ENCODE measurements at places on chromosomes 1 and 21. TPM values are rescaled to one million over a fixed set of nuclear protein-coding genes. Genes with fewer than 3 reads are reported as not detected.

- DNase-seq = peak; percentile 61
These were observed 36.7 kb upstream of the TARDBP start for GRCh38 chr1:10975567-10976326.

DNA sequence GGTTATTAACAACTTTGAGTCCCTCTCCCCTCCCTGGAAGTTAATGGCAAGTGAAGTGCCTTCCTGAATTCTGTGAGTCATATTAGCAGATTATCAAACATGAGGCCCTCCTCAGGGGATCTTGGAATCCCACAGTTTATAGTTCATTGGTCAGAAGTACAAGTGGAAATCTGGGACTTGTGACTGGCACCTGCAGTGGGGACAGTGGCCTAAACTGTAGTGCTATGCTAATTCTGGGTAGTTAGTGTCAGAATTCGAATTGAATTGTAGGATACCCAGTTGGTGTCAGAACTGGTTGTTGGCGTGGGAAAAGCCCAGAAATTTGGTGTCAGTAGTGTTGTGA lies 26.2 kb downstream of the ZYG11B start:
- DNase-seq = no peak

DNA sequence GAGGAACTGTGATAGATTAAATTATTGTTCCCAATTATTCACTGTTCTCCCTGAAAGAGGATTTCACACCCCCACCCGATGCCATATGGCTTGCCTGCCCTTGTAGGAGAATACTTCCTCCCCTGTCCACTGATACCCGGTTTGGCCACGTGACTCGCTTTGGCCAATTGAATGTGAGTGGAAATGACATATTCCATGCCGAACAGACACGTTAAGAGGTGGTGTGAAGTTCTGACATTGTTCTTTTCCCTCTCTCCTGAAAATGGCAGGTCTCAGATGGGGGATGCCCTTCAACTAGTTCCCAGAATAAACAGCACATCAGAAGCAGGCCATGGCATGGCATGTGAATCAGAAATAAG lies 5.3 kb downstream of the STUM start:
- no peak for DNase-seq

DNA sequence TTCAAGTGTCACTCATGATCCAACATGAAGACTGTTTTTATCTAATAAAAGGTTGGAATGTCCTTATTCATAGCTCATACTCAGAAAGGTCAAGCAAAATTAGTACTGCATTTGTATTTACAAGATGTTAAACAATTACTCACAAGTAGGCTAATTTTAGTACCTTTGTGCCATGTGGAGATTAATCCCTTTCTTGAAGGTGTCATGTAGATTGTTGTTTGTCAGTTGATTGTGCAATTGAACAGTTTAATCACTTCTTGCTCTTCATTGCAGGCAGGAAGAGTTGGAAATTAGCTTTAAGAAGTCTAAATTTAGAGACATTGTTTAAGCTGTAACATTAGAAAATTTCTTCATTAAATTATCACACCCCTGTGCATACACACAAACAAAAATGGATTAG lies 847.1 kb downstream of the KCNT2 start:
- no peak for DNase-seq

DNA sequence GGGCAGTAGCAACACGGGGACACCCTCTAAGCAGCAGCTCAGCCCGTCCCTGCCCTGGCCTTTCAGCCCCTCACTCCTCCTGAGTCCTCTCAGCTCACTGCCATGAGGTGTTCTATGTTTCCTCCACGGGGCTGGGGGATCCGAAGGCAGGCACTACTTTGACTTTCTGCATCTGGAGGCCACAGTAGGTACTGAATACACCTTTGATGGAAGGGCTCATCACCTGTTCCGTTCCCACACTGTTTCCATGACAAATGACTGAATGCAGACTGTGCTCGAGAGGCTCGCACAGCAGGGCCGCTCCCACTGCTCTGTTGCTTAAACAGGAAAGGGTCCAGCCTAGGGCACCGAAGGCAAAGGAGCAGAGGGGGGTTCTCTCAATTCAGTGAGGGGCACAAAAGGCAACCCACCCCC lies 77.6 kb upstream of the DNAH14 start:
- DNase-seq = no peak

- no peak for DNase-seq
These were observed 43.1 kb upstream of the KANK4 start for GRCh38 chr1:62362061-62362917.

DNA sequence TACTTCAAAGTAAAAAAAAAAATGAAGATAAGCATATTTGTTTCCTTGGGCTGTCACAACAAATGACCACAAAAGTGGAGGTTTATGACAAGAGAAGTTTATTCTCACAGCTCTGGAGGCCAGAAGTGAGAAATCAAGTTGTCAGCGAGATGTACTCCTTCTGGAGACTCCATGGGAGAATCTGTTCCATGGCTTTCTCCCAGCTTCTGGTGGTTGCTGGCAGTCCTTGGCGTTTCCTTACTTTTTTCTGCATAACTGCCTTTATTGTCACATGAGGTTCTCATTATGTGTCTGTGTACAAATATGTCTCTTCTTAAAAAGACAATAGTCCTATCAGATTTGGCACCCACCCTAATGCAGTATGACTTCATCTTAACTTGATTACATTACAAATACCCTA lies 398.3 kb downstream of the KCNT2 start:
- no peak for DNase-seq

DNA sequence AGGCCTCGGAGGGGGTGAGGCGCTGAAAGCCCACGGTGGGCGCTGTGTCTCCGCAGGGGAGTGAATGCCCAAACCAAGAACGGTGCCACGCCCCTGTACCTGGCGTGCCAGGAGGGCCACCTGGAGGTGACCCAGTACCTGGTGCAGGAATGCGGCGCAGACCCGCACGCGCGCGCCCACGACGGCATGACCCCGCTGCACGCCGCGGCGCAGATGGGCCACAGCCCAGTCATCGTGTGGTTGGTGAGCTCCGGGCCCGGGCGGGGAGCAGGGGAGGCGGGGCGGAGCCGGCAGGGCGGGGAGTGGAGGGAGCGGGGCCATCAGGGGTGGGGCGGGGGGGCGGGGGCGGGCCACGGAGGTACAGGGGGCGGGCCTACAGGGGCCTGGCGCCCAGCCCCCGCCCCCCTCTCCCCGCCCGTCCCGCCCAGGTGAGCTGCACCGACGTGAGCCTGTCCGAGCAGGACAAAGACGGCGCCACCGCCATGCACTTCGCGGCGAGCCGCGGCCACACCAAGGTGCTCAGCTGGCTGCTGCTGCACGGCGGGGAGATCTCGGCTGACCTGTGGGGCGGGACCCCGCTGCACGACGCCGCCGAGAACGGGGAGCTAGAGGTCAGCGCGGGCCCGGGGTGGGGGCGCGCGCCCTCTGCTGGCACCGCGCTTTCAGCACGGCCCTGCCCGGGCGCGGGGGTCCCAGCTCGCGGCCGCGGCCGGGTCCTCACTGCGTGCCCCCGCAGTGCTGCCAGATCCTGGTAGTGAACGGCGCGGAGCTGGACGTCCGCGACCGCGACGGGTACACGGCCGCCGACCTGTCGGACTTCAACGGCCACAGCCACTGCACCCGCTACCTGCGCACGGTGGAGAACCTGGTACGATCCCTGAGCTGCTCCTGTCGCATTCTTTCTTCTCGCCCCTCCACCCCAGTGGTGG lies 15.9 kb downstream of the ESPN start:
- DNase-seq = no peak

GRCh38 chr1:106458866-106459265 lies 597.6 kb upstream of the PRMT6 start:
- no peak for DNase-seq

DNA sequence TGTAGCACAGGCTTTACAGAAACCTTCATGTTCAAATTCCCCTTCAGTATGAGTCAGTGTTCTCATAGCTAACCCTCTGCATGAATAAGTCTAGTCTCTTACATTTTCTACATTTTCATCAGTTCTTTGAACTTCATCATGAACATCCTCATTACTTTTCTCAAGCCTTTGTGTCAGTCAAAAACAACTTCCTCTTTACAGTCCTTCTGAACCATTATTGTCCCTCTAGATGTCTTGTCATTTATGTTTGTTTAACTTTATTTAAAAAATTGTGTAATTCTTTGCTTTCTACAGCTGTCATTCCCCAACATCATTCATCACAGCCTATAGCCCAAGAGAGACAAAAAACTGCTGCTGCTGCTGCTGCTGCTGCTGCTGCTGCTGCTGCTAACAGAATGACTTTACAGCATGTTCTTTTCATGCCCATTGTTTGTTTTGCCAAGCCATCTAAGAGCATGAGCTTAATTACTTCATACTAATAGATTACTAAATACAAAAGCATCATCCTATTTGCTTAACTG lies 133.1 kb downstream of the LRRC40 start:
- peak; percentile 16 for DNase-seq

- DNase-seq = no peak
These were observed 41.0 kb downstream of the DHRS3 start for GRCh38 chr1:12577020-12577419.

DNA sequence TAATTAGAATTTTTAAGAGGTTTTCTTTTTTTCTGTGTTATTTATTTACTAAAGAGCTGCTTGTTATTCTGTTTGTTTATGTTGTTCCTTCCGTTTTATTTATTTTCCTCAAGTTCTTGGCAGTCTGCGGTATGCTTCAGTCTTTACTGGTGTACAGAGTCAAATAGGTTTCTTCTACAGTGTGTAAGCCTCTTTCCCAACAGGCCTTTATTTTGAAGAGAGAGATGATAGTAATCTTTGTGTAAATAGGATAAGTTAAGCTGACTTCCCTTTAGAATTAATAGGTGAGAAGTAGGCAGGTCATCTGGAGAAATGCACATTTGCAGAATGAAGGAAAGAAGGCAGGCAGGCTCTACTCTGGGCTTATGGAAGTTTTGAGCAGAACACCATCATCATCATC lies 23.8 kb downstream of the MAST2 start:
- DNase-seq = no peak

- peak; percentile 59 for DNase-seq
These were observed 384.9 kb downstream of the HLX start for GRCh38 chr1:221263831-221264767.

DNA sequence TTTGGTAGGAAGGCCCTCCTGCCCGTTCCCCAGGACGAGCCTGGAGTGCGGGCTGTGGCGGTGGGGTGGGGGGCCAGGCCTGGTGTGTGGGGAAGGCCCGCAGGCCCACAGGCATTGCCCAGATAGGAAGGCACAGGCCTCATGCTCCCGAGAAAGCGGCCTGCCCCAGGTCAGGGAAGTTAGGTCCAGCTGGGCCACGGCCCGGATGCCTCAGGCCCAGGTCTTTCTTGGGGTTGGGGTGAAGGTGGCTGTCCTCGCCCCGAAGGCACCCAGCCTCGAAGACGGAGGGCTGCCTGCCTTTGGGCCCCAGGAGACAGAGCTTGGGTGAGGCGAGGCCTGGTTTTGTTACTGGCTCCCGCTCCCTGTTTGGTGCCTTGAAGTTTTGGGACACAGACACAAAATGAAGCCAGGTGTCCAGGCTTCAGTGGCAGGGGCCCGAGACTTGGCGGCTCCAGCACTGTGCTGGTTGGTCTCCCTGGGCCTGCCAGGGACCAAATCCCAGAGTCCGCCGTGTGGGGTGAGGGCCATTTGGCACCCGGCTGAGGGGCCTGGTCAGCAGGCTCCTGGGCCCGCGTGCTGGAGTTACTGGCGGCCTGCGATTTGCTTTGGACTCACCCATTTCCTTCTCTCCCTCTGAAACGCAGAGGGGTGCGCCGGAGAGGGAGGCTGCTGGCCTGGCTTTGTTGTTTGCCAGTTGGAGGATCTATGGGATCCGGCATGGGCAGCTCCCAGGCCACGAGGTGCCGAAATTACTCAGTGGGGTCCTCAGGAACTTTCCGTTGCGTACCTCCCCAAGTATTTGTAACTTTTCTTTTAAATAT lies 2.0 kb downstream of the SKI start:
- DNase-seq = no peak

DNA sequence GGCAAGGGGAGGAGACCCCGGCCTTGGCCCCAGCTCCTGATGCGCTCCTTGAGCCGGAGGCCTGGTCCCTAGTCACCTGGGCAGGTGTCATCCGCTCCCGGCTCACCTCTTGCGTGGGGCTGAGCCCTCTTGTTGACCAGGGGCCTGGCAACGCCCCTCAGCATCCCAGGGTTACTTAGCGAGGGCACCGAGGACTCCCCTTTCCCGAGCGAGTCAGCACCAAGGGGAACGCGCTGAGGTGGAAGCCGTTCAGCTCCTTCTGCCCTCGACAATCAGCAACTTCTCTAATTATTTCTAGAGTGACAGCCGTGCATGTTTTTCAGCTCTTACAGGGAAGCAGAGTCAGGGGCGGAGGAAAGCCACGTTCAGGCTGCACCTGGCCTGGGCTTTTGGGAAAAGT lies 522 bp downstream of the SLC45A1 start:
- DNase-seq = no peak

DNA sequence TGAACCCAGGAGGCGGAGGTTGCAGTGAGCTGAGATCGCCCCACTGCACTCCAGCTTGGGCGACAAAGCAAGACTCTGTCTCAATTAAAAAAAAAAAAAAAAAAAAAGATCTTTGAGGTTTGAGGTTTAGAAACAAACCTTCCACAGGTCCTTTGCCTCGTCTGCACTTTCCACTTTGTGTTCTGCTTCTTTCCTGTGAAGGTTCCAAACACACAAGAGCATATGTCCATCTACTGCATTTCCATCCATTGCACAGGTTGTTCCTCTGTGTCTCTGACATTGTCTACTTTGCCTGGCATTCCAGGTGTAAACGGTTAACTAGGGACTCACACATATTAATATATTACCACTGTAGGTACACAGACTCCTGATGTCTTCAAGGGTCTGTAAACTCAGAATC lies 40.1 kb downstream of the DSTYK start:
- DNase-seq = no peak

DNA sequence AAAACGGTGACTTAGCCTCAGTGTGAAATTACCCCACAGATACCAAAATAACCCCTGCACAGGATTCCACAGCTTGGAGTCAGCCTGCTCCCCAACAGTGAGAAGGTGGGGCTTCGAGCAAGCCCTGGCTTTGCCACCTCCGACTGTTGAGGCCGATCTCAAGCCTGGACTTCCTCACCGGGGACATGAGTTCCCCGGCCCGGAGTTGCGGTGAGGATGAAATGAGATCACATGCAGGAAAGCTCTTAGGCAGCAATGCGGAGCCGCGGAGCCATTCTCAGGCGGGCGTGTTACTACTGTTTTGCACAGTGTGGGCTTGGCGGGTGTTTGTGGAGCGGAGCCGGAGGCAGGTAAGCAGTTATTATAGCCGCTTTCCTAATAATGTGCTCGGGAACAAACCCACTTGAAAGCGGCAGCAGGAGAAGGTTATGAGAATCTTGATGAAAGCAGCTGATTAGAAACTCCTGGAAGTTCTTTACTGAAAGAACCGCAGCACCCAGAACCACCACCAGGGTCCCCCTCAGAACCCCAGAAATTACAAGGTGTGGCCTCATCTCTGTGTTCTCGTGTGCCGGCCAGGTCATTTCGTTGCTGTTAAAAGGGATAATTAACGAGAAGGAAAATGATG lies 3.9 kb upstream of the CLSTN1 start:
- DNase-seq = no peak

- DNase-seq = no peak
These were observed 71.4 kb downstream of the FNBP1L start for GRCh38 chr1:93519199-93519829.

GRCh38 chr1:26429721-26430120 lies 2.4 kb upstream of the DHDDS start:
- DNase-seq = no peak

KRTAP13-2 gene
- not detected for total RNA-seq

BRDT gene
- total RNA-seq = not detected

BMP8B gene
- 2.8 TPM for total RNA-seq

SLC22A15 gene
- total RNA-seq = 12.9 TPM

OPRD1 gene
- 0.21 TPM for total RNA-seq
